ENCODE measurements at places on chromosomes 5 and 9. TPM values are rescaled to one million over a fixed set of nuclear protein-coding genes. Genes with fewer than 3 reads are reported as not detected.

DNA sequence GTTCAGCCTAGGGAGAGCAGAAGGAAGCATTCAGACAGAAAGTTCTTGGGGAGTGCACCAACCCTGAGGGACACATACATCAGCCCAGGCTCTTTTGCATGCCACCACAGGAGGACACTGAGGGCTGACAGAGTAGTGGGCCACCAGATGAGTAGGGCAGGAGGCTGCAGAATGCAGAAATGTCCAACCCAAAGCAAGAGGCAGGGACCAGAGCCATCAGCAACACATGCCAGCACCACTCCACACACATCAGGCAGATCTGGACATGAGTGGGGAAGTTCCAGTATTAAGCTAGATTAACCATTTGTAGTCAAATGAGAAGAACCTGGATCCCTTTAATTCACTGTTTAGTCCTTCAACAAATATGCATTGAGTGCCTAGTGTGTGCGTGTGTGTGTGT is 35.7 kb upstream of the OTULINL start:
- DNase-seq, result no peak

DNA sequence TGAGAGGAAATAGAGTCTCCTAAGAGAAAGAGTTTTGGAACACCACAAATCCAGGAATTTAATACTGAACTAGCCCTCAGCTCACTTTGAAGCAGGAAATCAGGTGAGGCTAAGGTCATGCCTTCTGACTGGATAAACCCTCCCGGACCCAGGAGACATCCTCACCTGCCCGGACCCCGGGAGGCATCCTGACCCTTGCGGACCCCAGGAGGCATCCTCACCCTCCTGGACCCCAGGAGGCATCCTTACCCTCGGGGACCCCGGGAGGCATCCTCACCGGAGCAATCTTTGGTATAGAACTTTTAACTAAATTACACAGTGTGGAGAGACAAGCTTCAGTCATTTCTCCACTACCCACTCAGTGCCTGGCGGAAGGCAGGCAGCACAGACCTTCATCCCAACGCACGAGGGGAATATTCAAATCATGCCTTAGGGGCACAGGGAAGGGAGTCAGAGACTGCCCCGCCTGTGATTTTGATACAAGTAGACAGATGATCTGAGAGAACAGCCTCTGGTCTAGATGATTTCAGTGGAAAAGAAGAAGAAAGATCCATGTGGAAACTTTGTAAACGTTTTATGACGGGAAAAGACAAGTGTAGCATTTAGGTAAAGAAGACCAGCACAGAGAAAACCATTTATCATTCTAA is 21.3 kb downstream of the STXBP1 start:
- no peak for DNase-seq

DNA sequence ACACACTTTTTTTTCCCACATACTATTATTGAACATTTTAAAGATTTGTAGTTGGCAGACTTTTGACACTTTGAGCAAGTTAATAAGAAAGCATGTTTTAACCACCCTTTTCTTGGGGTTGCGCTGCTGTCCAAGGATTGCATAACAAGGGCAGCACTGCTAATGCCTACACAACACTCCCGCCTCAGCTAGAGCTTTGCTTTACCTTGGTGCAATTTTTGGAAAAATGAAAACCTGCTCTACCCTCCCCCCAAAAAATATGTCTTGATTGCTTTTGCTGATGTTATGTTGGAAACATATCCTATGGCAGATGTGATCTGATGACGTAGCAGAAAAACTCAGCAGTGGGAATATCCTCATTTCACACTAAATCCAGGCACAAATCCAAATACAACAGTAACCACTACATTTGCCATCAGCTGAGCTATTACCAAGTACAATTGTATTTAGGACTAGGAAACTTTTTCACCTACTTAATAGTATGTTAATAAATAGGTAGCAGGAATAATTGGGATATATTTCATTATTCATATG is 51.5 kb downstream of the UBE2R2 start:
- no peak for DNase-seq

DNA sequence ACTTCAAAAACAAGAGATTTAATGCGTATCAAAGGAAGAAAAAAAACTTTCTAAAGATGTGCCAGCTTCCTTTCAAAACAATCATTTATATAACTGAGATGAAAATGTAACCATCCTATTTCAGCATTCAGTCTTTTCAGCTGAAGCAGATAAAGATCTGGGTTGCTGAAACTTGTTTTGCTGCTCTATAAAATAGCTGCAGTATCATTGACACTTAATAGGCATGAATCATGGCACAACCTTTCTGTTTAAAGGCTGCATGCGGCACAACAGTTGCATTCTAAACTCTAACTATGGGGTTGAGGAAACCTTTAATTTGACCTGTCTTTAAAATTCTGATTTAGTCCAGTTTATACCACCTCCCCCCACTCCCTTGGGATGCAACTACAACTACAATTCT is 196.7 kb downstream of the MPDZ start:
- DNase-seq, result no peak

LCN1 gene
- not detected for total RNA-seq

GRCh38 chr9:119114681-119115080 is 254.6 kb downstream of the BRINP1 start:
- no peak for DNase-seq

CD72 gene
- total RNA-seq, result 8.8 TPM

SPINK6 gene
- total RNA-seq, result not detected

DNA sequence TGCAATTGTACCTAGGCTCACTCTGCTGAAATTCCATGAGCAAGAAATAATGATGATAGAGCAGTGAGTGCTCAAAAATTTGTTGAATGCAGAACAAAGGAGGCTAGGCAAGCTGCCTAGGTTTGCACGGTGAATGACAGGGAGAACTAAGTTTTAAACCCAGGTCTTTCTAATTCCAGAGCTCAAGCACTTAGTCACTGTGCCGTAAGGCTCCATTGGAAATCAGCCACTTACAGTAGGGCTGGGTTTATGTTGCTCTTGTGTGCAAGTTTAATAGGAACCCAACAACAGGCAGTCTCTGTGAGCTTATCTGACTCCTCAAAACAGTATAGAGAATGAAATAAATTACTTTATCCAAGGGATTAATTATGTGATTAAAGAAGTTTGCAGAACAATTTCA is 147.0 kb downstream of the CSNK1G3 start:
- no peak for DNase-seq

DNA sequence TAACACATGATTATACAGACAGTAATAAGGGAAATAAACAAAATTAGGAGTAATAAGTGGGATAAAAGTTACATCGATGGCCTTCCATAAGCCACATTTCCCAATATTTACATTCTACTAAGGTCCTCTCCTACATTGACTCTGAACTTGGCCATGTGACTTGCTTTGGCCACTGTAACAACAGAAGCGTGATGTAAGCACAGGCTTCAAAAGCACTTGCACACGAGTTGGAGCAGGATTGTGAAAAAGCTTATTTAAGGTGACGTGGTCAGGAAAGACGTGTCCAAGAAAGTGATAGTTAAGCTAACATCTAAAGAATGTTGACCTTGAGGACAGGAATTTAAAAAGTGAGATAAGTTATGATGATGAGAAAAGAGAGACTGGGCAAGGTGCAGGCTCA is 9.8 kb upstream of the CEMIP2 start:
- DNase-seq, result no peak

CNTNAP3B gene
- not detected for total RNA-seq

GRCh38 chr5:172868436-172868923 is 34.4 kb downstream of the ERGIC1 start:
- DNase-seq, result no peak

GRCh38 chr5:143833177-143833576 is 21.2 kb downstream of the HMHB1 start:
- DNase-seq, result no peak

- DNase-seq, result no peak
These were observed 13.0 kb upstream of the RAD23B start for GRCh38 chr9:107270082-107270481.

- no peak for DNase-seq
These were observed 41.5 kb downstream of the FBXO4 start for GRCh38 chr5:41966401-41967105.

ZNF462 gene
- total RNA-seq, result not detected

SPINK4 gene
- total RNA-seq, result not detected

Measured in natural killer cell treated with Interleukin-12 subunit alpha and Interleukin-12 subunit beta and Interleukin-15 and Interleukin-18, amount 100 ng/mL, for 72 hours (primary cell).